ENCODE measurements at places on chromosomes 7 and 10. TPM values are rescaled to one million over a fixed set of nuclear protein-coding genes. Genes with fewer than 3 reads are reported as not detected.

The RASA4B gene
- total RNA-seq, result 1.7 TPM

The REEP3 gene
- 81.6 TPM for total RNA-seq

The ADARB2 gene
- total RNA-seq, result 0.07 TPM

The CACNB2 gene
- total RNA-seq, result not detected

The DBNL gene
- 93.8 TPM for total RNA-seq

The GPR15LG gene
- not detected for total RNA-seq

The PODXL gene
- 205 TPM for total RNA-seq

The WNT8B gene
- not detected for total RNA-seq

The SYCE1 gene
- total RNA-seq, result 0.14 TPM

The CYP2W1 gene
- total RNA-seq, result not detected

The NEUROD6 gene
- total RNA-seq, result not detected

The CYP2C19 gene
- not detected for total RNA-seq

The CREB3L2 gene
- total RNA-seq, result 65.3 TPM

All from thoracic aorta endothelial cell (primary cell).